ENCODE measurements at places on chromosomes 3 and 15. TPM values are rescaled to one million over a fixed set of nuclear protein-coding genes. Genes with fewer than 3 reads are reported as not detected.

TJP1 gene
- total RNA-seq = 81.7 TPM

REC114 gene
- not detected for total RNA-seq

MST1R gene
- 5.4 TPM for total RNA-seq

TRIP4 gene
- 27.9 TPM for total RNA-seq

DUOX1 gene
- not detected for total RNA-seq

FSD2 gene
- total RNA-seq = not detected

UPK1B gene
- 12.9 TPM for total RNA-seq

CPA3 gene
- not detected for total RNA-seq

PP2D1 gene
- not detected for total RNA-seq

BNC1 gene
- total RNA-seq = 1.2 TPM

LOXL1 gene
- total RNA-seq = 0.67 TPM

PXYLP1 gene
- total RNA-seq = 9.9 TPM

NLGN1 gene
- not detected for total RNA-seq

IMPG2 gene
- total RNA-seq = not detected

ANXA2 gene
- 5,372 TPM for total RNA-seq

PARP16 gene
- total RNA-seq = 11.3 TPM

GABRR3 gene
- not detected for total RNA-seq

PRTG gene
- 10.6 TPM for total RNA-seq

ERICH6 gene
- total RNA-seq = not detected

OR5K2 gene
- total RNA-seq = not detected

GP9 gene
- total RNA-seq = not detected

C3orf52 gene
- total RNA-seq = 11.3 TPM

C15orf62 gene
- not detected for total RNA-seq

IMP3 gene
- total RNA-seq = 112 TPM

MYH15 gene
- 0.15 TPM for total RNA-seq

OR5H15 gene
- total RNA-seq = not detected

SIDT1 gene
- total RNA-seq = 0.81 TPM

TRIM42 gene
- not detected for total RNA-seq

MUC20 gene
- 0.75 TPM for total RNA-seq

FOXL2NB gene
- total RNA-seq = 1.4 TPM

CP gene
- total RNA-seq = 7.4 TPM

ANKUB1 gene
- total RNA-seq = not detected

TIGIT gene
- not detected for total RNA-seq

SLC12A1 gene
- total RNA-seq = not detected

PROK2 gene
- total RNA-seq = not detected

DUOXA2 gene
- not detected for total RNA-seq

UBR1 gene
- total RNA-seq = 4.2 TPM

IGSF11 gene
- 5.6 TPM for total RNA-seq

MAP2K1 gene
- total RNA-seq = 108 TPM

ARPP19 gene
- total RNA-seq = 107 TPM

MESP2 gene
- 0.30 TPM for total RNA-seq

SERINC4 gene
- total RNA-seq = not detected

TMED3 gene
- 194 TPM for total RNA-seq

CFAP100 gene
- total RNA-seq = not detected

FILIP1L gene
- 0.17 TPM for total RNA-seq
